ENCODE measurements at places on chromosomes 4 and X. TPM values are rescaled to one million over a fixed set of nuclear protein-coding genes. Genes with fewer than 3 reads are reported as not detected.

- DNase-seq, result peak; percentile 74
These were observed 28.8 kb downstream of the PPP2R3B start for GRCh38 chrX:357693-358471.

- DNase-seq, result no peak
These were observed 1495.4 kb downstream of the RPA4 start for GRCh38 chrX:98379134-98379533.

- DNase-seq, result no peak
These were observed 9.2 kb downstream of the UBE2A start for GRCh38 chrX:119583431-119584059.

DNA sequence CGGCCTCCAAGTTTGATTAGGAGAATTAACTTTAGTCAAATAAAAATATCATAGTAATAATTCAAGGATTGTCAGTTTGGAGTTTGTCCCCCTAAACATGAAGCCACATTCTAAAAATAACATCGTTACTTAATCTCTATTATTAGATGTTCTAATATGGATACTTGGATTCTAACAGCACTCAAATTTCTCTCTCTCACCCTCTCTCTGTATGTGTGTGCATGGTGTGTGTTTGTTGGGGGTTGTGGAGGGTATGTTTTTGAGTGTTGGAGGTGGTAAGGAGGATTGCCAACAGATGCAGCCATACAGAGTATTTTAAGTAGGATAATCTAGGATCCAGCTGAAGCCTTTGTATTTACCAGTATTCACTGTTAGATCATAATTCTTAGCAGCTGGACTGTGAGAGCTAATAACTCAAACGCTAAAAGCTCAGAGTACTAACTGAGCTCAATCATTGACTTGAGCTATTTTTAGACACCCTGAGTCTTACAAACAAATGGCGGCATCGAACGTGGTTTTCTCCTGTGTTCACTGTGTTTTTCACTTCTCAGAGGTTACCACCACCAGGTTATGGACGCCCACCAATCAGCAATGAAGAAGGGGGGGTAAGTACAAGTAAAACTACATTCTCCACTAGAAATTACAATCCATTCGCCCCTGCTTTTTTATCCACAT is 8.8 kb downstream of the ENAM start:
- DNase-seq, result peak; percentile 18

- DNase-seq, result no peak
These were observed 357.1 kb upstream of the NOCT start for GRCh38 chr4:138658518-138658917.

- DNase-seq, result no peak
These were observed 575.0 kb upstream of the NR3C2 start for GRCh38 chr4:149017002-149017734.

- no peak for DNase-seq
These were observed 541 bp upstream of the GABRA3 start for GRCh38 chrX:152451731-152451980.

DNA sequence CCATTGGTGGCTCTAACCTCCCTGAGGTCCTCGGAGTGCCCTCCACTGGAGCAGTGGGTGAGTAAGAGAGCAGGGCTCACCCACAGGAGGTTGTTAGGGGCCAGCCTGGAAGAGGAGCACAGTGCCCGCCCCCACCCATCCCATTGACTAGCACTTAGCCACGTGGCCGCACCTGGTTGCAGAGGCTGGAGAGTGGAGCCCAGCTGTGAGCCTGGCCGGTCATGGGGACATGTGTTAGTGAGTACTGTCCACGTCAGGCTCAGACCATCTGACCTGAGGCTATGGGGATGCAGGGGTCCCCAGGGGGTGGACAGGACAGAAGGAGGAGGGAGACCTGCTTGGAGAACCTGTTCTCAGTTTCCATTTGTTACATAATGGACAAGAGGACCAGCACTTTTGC is 1.4 kb upstream of the MAN2B2 start:
- no peak for DNase-seq

GRCh38 chr4:62627671-62628070 is 1427.5 kb downstream of the ADGRL3 start:
- DNase-seq, result no peak

DNA sequence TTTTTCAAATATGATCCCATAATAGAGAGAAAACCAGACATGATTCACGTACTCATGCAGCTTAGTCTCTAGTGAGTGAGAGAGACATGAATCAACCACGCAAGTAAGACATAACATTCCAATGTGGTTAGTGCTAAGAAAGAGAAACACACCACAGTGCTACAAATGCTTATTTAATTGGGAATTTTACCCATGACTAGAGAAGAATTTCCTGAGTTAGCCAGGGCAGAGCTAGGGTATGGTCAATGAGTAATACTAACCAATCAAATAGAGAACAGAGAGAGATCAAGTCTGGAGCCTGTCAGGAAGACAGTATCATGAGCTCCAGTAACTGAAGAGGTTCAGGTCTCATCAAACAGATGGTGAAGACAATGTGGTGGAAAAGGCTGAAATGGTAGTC is 495.2 kb downstream of the PDGFC start:
- DNase-seq, result no peak

GRCh38 chr4:54359919-54360650 is 131.0 kb downstream of the PDGFRA start:
- DNase-seq, result no peak

GRCh38 chr4:150814873-150815272 is 200.2 kb downstream of the LRBA start:
- no peak for DNase-seq

The MAGEA11 gene
- not detected for polyA plus RNA-seq

The INTS6L gene
- 37.9 TPM for polyA plus RNA-seq

The EMCN gene
- polyA plus RNA-seq, result 34.4 TPM

The ZCCHC18 gene
- polyA plus RNA-seq, result 5.4 TPM

The SH3D19 gene
- 58.6 TPM for polyA plus RNA-seq

The TMEM128 gene
- polyA plus RNA-seq, result 37.0 TPM

All from left lung (tissue), 14 donors.